Kidney epithelial cell (primary cell): ENCODE measurements at places on chromosomes 4 and X. TPM values are rescaled to one million over a fixed set of nuclear protein-coding genes. Genes with fewer than 3 reads are reported as not detected.

UGT2A3 gene
- not detected in 2 replicates for total RNA-seq

UGT8 gene
- 6.6 and 12.3 TPM in 2 replicates for total RNA-seq

TRIM2 gene
- 80.3 and 83.2 TPM in 2 replicates for total RNA-seq

UGT2B11 gene
- not detected in 2 replicates for total RNA-seq

CENPVL2 gene
- 0.96 TPM in 1 of 2 replicates, not detected in the other for total RNA-seq

F11 gene
- total RNA-seq = not detected in 2 replicates

DCAF16 gene
- total RNA-seq = 18.7 and 26.8 TPM in 2 replicates

MAGEA1 gene
- not detected in 2 replicates for total RNA-seq

GAGE1 gene
- not detected in 2 replicates for total RNA-seq

UGDH gene
- total RNA-seq = 58.7 and 124 TPM in 2 replicates

KIF4A gene
- 3.4 and 4.8 TPM in 2 replicates for total RNA-seq

TRO gene
- 17.1 and 19.7 TPM in 2 replicates for total RNA-seq
